ENCODE measurements at places on chromosomes 3 and 15.
A peak's percentile ranks its signal among the peaks of the same experiment; 100 is the strongest.

DNA sequence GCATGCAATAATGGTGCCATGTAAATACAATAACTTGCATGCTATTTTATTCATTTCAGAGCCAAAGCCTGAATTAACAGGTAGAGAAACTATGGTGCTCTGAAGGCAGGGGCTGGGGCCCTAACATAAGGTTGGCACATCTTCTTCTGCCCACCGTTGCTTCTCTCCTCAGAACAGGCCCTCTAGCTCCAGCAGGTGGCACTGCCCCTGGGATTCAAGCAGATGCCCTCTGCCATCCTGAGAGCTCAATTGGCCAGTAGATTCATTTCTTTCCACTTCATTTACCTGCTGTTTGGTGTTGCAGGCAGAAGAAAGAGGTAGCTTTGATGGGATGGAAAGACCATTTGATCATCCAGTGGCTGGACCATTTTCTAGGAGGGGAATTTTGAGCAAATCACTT, 130.5 kb downstream of the FOXB1 start:
- ATAC-seq = no peak

DNA sequence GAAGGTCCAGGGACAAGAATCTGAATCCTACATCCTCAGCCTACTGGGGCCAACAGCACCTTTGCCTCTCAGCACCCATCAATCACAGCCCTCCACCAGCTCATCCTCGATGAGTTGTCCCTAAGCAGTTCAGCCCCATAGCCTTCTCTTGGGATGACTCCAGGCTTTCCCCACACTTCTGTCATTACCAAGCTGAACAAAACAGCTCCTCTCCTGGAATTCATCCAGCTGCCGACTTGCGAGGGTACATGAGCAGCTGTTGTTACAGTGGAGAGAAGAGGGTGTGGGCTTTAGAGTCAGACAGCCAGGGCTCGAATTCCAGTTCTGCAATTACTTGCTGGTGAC, 69.0 kb upstream of the THBS1 start:
- ATAC-seq = no peak

DNA sequence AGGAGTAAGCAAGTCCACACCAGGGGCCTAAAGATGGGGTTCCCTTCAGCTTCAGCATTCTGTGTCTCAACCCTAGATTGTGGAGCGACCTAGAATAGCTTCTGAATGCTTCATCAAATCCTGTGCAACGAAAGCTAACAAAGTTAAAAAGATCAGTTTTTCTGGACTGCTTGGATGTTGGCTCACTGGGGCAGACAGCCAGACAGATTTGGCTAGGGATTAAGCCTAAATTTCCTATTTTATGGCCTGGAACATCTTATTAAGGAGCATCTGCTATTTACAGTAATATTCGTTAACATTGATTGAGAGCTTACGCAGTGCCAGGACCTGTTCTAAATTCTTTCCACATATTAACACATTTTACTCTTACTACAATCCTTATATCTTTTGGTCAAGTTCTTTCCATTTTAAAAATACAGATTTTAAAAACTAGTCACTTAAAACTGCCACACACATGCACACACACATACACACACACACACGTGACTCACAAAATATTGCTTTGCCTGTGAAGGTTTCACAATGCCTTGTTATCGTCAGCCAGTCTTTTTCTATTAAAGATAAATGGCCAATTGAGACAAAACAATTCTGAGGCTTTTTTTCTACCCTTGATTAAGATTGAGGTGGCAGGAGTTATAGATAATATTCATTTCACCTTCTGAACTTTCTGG, 173.3 kb upstream of the SNTN start:
- ATAC-seq = peak; percentile 37

DNA sequence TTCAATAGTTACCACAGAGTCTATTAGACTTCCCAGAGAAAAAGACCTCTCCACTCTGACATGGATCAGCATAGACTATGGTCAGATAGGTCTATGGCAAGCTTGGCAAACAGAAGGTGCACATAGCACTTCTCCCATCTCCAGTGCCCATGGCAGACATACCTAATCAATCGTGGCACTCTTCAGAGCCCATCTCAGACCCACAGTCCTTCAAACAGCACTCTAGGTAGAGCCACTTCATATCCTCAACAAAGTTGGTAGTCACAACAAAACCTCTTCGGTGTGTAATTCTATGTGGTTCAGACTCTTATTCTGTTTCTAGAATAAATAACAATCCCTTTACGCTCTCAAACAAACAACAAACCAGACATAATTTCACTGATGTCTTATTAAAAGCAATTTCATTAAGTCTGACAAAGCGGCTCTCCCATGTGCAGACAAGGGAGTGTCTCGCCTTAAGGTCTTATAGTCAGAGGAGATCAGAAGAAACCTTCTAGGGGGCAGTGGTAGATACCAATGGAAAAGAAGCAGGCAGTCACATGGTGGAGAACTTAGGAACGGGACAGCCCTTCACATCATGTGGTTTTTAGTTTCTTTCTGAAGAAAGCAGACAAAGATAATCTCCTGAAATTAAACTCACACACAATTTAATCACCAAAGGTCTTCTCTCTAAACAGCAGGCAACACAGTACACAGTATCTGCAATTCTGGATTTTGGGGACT, 483.4 kb downstream of the FOXP1 start:
- no peak for ATAC-seq

DNA sequence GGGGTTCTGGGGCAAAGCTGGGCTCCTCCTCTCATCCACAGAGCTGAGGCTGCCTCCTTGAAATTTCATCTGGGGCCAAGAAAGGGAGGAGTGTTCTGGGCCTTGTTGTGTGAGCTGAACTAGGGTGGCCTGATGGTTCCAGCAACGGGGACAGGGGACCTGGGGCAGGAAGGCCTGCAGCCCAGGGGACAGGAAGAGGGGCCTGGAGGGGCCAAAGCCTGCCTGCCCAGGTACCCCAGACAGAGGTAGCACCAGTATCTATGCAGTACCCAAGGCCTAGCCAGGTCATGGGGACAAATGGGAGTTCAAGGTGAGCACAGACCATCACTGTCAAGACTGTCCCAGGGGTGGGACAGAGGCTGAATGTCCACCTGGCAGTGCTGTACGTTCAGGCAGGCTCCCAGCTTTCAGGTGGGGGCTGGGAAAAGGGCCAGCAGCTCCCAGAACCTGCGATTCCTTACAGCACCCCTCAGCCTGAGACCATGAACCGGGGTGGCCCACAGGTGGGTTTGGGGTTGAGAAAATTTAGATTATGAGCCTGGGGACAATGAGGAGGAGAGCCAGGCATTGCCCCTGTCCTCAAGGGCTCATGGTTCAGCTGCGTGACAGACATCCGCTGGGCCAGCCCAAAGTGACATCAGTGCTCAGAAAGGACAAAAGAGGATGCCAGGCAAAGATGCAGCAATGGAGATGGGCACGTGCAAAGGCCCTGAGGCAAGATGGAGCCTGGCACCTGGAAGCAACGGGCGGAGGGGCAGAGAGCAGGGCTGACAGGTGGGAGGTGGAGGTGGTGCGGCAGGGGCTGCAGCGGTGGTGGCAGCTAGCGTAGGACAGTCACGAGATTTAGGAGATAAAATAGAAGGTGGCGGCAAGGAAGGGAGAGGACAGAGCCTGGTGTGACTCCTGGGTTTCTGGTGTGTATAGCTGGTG, 28.0 kb downstream of the PSTPIP1 start:
- no peak for ATAC-seq

DNA sequence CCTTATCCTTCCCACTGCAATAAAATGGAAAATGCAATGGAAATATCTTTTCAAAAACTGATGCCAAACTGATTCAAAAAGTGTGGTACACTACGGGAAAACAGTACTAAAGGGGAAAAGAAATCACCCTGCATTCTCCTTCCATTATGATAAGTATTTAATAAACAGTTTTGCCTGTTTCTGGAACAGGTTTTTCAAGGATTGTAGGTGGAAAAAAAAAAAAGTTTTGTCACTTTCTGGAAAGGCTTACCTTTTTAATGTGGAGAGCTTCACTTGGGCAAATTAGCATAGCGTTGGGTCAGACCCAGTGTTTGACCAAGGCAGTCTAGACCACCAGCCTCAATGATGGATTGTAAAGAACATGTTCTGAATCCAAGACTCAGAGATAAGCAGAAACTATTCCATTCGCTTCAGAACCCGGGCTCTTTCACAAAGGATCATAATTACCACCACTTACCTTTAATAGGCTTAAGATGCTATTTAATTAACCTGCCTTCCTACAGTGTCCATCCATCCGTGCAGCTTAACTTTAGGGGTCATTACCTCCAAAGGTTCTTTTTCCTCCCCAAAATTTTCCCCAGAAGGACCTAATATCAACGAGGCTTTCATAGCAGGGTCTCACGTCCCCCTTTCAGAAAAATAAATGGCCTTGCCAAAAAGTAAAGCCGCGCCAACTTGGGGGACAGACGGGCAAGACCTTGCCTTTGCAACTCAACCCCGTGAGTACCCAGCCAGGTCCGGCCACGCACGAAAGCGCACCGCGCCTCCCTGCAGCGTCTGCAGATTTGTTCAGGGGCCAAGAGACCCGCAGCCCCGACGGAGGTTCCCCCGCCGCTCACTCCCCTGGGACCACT, 1.0 kb downstream of the DCBLD2 start:
- no peak for ATAC-seq

GRCh38 chr3:190671658-190672057, 157.8 kb downstream of the IL1RAP start:
- no peak for ATAC-seq

DNA sequence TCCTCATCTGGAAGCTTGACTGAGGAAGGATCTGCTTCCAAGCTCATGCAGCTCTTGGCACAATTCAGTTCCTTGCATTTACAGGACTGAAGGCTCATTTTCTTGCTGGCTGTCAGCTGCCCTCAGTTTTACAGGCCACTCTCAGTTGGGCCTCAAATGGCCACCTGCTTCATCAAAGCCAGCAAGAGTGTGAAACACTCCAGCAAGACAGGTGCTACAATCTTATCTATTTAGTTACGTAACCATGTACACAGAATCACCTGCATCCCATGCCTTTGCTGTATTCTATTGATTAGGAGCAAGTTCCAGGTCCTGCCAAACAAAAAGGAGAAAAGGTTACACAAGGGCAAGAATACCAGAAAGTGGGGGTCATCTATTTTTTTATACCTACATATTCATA, 40.8 kb downstream of the RHCG start:
- no peak for ATAC-seq

- ATAC-seq = no peak
Measured at GRCh38 chr3:71185733-71186455, 397.6 kb downstream of the FOXP1 start.

DNA sequence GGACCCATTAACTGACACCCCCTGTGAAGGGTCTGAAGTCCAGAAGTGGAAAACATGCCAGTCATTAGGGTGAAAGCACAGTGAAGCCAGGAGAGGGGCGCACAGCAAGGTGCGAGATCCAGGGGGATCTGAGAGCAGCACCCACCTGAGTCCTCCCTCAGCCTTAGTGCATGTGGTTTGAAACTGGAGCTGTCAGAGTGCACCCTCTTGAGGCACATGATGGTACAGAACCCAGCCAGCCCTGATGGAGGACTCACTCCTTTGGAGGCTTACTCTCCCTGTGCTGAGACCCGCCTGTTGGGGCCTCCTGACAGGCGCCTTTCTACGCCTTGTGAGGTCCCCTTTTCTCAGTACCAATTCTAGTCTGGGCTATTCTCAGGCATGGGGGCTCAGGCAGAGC, 77.8 kb downstream of the IL20RB start:
- no peak for ATAC-seq

- no peak for ATAC-seq
Measured at GRCh38 chr3:51622413-51622812, 48.6 kb upstream of the TEX264 start.

- no peak for ATAC-seq
Measured at GRCh38 chr3:31423482-31423881, 109.2 kb upstream of the STT3B start.

DNA sequence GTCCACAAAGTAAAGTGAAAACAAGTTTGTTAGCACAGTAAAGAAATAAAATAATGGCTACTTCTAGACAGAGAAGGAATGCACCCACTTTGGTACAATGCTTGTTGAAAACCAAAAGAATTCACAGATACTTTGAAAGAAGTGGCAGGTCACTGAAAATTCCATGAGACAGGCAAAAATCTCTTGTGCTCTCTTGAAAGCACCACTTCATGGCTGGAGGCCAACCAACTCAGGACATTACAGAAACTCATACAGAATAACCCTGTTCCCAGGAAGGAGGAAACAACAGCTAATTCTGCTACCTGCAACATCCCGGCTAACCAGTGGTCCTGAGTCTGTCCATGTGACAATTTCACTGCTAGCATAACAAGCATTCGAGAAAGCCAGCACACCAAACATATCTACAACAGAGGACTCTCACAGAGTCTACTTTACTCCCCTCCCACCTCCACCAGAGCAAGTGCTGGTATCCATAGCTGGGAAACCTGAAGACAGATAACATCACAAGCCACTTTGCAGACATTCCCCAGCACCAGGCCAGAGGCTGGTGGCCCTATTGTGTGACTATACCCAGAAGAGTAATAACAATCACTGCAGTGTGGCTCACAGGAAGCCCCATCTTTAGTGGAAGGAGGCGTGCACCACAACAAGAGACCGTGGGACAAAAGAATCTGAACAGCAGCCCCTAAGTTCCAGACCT, 255.3 kb upstream of the SLITRK3 start:
- ATAC-seq = no peak

DNA sequence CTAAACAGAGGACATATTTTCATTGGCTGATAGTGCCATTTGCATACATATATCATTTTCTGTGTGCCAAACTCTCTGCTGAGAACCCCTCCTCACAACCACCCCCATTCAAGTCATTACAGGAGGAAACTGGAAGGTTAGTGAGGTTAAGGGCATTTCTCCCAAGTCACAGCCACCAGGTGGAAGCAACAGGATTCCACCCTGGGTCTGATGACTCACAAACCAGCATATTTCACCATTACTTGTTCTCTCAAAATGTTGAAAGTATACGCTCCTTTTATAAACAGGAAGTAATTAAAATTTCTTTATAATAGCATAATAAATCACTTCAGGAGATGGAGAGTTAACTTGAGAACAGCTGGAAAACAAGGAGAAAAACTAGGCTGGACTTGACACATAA, 398.6 kb upstream of the WNT5A start:
- ATAC-seq = peak; percentile 51

Data from gastroesophageal sphincter (tissue), 4 donors.